ENCODE measurements at places on chromosomes 16 and 17.
A peak's percentile ranks its signal among the peaks of the same experiment; 100 is the strongest.

- DNase-seq, result no peak
Observed at GRCh38 chr16:275786-276232, at the start of gene RGS11. Gene RGS11 (minus strand): TSS chr16:275944. CDS start chr16:275911, 33 bp downstream.

GRCh38 chr17:35998018-35998545 lies 3.3 kb downstream of the CCL15 start:
- no peak for DNase-seq

GRCh38 chr16:83453977-83454376 lies 353.8 kb upstream of the HSBP1 start:
- no peak for DNase-seq

GRCh38 chr17:31480904-31481782 lies 89.7 kb downstream of the RAB11FIP4 start:
- no peak for DNase-seq

GRCh38 chr17:40480501-40481003 lies 20.9 kb downstream of the TNS4 start:
- DNase-seq, result no peak

DNA sequence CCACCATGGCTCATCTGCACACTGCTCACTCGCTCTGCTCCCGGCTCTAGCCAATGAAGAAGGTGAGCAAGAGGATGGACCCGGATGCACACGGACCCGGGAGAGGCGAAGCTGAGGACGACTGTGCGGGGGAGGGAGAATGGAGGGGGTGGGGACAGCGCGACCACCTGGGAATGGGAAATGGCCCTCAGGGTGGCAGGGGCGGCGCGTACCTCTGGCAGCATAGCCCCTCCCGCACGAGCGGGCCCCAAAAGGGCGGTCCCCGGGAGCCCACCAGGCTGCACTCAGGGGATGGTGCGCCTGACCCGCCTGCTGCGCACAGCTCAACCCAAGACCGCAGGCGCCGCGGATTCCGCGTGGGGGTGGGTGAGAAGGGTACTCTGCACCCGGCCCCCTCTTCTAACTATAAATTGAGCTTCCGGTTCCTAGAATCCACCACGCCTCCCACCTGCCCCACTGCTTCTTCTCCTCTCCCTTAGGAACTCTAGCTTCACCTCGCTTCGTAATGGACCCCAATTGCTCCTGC lies 6.1 kb downstream of the MT1H start:
- no peak for DNase-seq

- DNase-seq, result no peak
Observed at GRCh38 chr17:74848656-74849399, 10.9 kb downstream of the GRIN2C start.

DNA sequence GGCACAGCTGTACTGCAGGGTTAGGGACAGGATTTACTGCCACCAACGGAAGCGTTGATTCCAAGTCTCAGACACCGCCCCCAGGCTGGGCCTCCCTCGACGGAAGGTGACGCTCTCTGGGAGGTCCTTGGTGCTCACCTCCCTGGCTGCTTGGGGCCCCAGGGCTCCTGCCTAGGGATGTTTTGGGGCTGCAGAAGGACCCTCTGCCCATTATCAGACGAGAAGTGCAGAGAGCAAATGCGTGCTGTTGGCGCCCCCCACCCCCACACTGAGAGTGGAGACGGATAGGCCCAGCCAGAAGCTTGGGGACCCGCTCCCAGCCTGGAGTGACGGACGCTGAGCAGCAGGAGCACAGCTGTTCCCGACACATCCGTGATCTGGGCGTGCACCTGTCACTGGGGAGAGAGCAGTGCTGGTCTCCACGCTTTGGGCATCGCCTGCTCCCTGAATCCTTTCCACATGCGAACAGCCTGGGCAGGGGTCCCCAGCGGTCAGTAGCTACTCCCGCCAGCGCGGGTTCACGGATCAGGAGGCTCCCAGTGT lies 5.1 kb upstream of the SOX8 start:
- DNase-seq, result no peak

DNA sequence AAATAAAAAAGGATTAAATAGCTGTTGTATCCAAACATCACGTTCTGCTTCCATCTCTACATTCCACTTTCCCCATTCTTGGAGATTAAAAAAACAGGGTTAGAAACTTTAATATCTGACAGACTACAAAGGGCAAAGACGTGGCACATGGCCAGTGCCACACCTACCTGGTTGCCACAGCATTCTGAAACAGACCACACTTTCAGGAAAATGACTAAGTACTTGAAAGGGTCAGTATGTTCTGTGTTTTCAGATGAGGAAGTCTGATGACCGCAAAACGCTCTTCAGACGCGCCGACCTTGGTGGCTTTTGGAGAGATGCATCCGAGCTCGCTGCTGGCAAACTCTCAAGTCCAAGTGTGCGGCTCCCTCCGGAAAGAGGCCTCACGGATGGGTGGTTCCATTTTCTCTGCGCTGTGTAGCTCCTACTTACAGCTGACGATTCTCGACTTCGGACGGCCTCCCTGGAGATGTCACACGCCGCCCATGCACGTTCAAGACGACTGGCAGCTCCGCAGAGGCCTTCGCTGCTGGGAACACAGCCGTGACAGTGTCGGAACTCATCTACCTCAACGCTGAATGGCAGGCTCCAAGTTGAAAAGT lies 15.5 kb downstream of the MAP1LC3B start:
- peak; percentile 37 for DNase-seq

DNA sequence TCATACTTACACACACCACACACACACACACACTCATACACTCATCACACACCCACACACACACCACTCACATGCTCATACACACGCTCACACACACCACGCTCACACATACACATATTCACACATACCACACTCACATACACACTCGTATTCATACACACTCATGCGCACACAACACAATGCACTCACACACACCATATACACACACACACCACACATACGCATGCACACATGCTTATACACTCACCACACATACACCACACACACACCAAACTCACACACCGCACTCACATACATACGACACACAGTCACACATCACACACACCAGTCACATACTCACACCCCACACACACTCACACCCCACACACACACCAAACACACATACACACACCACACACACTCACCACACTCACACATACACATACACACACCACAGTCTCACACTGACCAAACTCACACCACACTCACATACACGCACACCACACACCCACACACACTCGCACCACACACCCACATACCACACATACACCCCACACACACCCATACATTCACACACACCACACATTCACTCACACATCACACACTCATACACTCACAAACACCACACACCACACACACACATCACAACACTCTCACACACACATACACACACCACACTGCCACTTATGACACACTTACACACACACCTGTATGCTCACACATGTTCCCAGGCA lies 88.9 kb downstream of the IRX5 start:
- no peak for DNase-seq

DNA sequence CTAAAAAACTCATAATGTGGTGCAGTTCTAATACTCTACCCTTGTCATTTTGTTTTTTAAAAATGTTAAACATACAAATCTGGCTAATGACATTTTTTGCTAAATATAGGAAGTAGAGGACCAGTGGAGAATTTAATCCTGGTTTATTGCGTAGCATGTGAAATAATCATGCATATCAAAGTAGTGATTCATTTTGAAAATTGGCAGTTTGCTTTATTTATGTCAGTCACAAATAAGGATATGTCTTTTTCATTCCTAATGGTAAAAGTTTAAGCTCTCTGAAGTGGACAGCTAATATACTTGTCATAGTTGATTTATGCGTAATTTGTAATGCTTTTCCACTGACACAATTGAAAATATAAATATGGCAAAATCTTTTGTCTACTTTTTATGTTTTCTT lies 224.2 kb downstream of the BCAS3 start:
- no peak for DNase-seq

DNA sequence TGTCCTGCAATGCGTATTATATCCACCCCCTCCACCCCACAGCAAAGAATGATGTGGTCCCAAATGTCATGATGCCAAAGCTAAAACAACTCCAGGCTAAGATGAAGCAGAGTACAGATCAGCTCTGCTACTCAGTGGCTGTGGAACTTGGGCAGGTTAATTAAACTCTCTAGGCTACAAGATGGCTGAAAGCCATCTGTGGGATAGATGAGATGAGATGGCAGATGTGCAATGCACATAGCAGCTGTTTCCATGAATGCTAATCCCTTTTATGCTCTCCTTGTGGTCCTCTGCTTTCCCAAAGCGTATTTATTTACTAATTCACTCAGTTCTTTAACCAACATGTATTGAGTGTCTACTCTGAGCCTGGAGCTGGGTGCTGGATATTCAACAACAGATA lies 114.4 kb downstream of the GRIN2A start:
- DNase-seq, result no peak

GRCh38 chr17:8225813-8226535 lies 15.6 kb upstream of the AURKB start:
- peak; percentile 56 for DNase-seq

- DNase-seq, result no peak
Observed at GRCh38 chr17:57305144-57305728, 48.9 kb downstream of the MSI2 start.

DNA sequence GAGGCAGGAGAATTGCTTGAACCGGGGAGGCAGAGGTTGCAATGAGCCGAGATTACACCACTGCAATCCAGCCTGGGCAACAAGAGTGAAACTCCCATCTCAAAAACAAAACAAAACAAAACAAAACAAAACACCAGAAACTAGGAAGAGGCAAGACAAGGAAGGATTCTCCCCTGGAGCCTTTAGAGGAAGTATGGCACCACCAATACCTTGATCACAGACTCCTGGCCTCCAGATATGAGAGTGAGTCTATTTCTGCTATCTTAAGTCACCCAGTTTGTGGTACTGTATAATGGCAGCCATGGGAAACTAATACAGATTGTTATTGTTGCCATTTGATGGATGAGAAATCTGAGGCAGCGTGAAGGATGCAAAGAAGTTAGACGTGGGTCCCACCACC lies 14.6 kb upstream of the CPPED1 start:
- no peak for DNase-seq

DNA sequence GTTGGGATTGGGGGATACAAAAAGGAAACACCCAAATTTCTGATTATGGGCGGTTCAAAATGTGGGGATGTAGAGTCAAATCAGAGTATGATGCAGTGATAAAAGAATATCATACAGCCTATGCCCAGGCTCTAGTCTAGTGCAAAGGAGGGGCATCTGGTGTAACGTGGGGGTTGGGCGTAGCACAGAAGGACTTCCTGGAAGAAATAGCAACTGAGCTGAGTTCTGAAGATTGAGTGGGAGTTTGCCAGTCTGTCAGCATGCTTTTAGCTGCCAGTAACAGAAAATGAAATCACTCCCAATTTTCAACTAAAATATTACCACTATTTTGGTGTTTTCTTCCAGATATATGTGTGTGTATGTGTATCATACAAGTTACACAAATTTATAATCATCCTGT lies 196.9 kb downstream of the SPECC1 start:
- DNase-seq, result no peak

GRCh38 chr17:76793775-76794174 lies 55.9 kb downstream of the MFSD11 start:
- no peak for DNase-seq

GRCh38 chr17:40515491-40516041 lies 14.1 kb upstream of the TNS4 start:
- DNase-seq, result no peak

DNA sequence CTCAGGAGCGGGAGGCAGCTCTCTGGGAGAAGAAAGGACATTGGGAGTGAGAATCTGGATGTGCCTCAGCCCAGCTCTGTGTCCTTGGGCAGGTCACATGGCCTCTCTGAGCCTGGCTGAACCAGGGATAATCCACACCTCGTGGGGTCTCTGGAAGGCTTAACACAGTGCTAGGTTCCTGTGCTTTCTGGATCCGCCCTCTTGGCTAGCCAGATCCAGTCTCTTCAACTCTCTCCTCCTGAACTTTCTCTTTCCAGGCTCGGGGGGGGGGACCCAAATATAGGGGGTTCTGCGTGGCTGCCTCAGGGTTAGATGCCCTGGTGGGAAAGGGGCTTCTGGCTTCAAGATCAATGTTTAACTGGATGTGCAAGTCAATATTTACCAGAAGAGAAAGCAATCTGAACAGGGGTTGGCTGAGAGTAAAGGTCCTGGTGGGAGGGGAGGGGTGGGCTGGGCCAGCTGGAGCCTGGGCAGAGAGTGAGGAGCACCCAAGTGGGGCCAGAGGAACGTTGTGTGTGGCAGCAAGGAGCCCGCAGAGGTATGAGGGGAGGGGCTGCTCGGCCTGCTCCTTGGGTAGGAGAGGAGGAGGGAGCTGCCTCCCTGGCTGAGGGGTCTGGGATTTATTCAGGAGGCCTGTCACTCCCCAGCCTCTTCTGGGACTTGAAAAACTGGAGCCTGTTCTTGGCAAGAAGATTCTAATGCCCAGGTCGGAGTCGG lies at the start of gene SERPINF2:
SERPINF2 (plus strand) TSS at position 501 of the 717 bp plus-strand sequence. CDS start 2,125 bp downstream, outside the sequence.
- no peak for DNase-seq

- DNase-seq, result no peak
Observed at GRCh38 chr17:9725575-9725974, 65.8 kb downstream of the DHRS7C start.

DNA sequence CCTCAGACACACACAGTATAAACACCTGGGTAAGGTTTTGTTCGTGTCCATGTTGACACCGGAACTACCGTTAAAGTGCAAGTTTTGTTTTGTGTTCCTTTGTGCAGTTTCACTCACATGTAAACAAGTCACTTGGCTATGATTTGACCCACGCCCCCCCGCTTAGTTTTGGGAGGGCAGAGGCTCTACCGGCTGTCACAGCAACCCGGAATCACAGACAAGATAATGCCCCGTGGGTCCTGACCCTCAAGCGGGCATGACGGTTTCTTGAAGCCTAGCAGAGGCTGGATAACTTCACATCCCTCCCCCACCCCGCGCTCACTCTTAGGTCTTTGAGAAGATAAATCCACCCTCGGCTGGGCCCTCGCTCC lies 1.7 kb downstream of the RASD1 start:
- DNase-seq, result no peak

DNA sequence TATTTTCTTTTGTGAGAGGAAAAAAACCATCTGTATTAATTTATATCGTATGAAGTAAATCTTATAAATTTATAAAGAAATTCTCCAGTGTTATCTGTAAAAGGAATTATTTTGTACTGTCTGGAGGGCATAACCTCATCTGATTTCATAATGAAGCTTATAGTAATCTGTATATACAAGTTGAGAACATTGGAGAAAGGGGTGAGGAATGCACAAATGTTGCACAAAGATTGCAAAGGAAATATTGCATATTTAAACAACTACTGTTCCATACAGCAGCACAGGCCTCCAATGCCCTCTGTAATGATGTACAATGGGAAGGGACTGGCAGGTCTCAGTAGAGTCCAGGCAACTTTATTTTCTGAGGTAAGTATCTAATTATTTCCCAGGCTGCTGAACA lies 50.8 kb upstream of the KCNJ16 start:
- DNase-seq, result no peak

- no peak for DNase-seq
Observed at GRCh38 chr16:72598696-72599095, 426.7 kb upstream of the PMFBP1 start.
